Gastroesophageal sphincter (tissue), 4 donors: ENCODE measurements at places on chromosomes 7 and 10.

DNA sequence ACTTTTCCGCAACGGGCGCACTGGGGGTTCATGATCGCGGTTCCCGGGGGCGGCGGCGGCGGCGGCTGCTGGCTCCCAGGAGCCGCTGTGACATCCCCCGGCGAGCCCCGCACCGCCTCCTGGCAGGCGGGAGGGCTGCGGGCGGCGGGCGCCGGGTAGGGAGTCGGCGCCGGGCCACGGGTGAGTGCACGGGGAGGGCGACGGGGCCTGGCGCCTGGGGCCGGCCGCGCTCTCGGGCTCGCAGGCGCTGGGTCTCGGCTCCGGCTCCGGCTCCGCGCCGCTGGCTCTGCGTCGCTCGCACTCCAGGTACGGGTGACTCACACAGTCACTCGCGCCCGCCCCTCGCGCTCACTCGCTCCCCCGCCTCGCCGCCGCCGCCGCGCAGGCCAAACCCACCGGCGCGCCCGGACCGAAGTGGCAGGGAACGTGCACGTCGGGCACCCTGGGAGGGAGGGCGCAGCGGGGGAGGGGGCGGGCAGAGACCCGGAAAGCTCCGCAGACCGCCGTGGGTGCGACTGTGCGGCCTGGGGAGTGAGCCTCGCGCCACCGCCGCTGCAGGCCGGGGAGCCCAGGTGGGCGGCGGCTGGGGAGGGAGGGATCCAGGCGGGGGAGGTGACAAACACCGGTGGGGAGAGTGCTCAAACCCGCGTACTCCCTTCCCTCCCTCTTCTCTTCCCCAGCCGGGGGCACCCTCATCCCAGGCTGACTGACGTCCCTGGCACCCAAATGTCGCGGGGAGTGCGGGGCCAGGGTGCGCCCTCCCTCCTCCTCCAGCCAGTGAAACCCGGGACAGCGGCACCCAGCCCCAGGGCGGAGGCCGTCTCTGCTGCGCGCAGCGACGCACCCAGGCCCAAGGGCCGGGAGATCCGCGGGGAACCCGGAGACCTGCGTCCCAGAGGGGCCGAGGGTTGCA is 276.9 kb upstream of the NEBL start:
- H3K4me1 ChIP-seq = peaks cover 15% of the 10 kb centered on the region
- H3K4me3 ChIP-seq = peak overlapping the region; percentile 20
- peaks cover 60% of the 10 kb centered on the region for H3K27me3 ChIP-seq
- ATAC-seq = peak; percentile 52

DNA sequence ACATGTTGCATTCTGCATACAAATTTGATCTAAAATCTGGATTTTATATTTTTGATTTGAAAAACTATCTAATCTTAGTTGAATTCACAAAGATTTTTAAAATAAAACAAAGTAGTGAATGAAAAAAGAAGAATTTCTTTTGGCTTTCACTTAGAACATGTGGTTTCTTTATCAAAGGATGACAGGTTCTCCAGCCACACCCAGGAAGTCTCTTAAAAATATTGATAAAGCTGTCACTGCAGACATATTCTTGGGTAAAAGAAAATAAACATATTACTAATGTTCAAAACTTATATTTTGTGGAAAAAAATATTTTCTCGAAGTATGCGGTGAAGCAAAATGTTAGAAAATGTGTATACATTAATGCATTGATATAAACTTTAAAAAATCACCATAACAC is 44.3 kb downstream of the ARL4A start:
- no peak for ATAC-seq
- H3K4me1 ChIP-seq = no peaks in the 10 kb centered on the region
- H3K4me3 ChIP-seq = no peak overlapping the region
- H3K36me3 ChIP-seq = no peaks in the 10 kb centered on the region
- H3K27me3 ChIP-seq = no peaks in the 10 kb centered on the region

DNA sequence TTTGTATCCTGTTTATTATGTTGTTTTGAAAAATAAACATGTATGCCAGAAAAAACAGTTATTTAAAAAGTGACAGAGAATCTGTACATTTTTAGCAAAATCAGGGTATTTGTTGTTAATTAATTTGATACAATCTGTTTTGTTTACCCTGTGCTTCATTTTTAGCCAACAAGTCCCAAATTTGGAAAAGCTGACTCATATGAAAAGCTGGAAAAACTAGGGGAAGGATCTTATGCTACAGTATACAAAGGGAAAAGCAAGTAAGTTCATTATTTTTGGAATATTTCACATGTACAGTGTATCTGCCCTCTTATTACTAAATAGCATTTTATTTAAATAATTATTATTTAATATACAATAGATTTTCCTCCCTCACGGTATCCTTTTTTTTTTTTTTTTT is 151.4 kb downstream of the CDK14 start:
- no peaks in the 10 kb centered on the region for H3K27me3 ChIP-seq
- H3K4me3 ChIP-seq = no peak overlapping the region
- no peak for ATAC-seq

- H3K4me3 ChIP-seq = no peak overlapping the region
- no peaks in the 10 kb centered on the region for H3K36me3 ChIP-seq
Measured at GRCh38 chr10:85645926-85646711, 720.5 kb downstream of the GRID1 start.

GRCh38 chr10:24465891-24466818 is 257.2 kb downstream of the KIAA1217 start:
- no peak for ATAC-seq
- H3K27me3 ChIP-seq = no peaks in the 10 kb centered on the region
- no peaks in the 10 kb centered on the region for H3K4me1 ChIP-seq
- no peaks in the 10 kb centered on the region for H3K36me3 ChIP-seq

- no peak overlapping the region for H3K4me3 ChIP-seq
- ATAC-seq = no peak
- no peaks in the 10 kb centered on the region for H3K27me3 ChIP-seq
Measured at GRCh38 chr10:17668435-17669184, 24.7 kb downstream of the STAM start.

DNA sequence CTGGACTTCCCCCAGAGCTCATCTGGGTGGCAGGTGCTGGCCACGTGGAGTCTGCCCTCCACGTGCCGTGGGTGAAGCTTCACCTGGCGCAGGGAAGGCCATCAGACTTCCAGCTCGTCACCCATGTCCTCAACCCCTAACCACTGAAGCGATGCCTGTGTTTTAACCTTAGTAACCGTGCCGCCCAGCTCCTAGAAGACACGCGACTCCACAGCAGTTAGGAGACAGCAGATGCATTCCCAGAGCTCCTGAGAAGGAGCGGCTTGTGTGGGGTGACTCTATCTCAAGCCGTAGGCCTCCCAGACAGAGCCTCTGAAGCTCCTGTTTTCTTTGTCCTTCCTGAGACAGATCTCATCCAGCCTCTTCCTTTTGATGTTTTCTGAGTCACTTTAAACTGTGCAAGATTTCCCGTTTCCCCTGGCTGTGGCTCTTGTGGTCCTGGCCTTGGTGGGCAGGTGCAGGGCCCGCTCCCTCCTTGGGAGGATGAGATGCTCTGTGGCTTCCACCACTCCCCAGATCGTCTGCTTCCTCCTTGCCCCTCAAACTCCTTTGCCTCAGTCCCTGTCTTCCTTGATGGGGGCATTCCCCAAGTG is 41.4 kb upstream of the AP5Z1 start:
- H3K4me3 ChIP-seq = no peak overlapping the region
- H3K36me3 ChIP-seq = no peaks in the 10 kb centered on the region
- ATAC-seq = no peak
- no peak overlapping the region for H3K27ac ChIP-seq

- no peak for ATAC-seq
- no peaks in the 10 kb centered on the region for H3K36me3 ChIP-seq
- H3K27ac ChIP-seq = no peak overlapping the region
- H3K27me3 ChIP-seq = no peaks in the 10 kb centered on the region
Measured at GRCh38 chr10:21057989-21058388, 160.9 kb upstream of the NEBL start.

DNA sequence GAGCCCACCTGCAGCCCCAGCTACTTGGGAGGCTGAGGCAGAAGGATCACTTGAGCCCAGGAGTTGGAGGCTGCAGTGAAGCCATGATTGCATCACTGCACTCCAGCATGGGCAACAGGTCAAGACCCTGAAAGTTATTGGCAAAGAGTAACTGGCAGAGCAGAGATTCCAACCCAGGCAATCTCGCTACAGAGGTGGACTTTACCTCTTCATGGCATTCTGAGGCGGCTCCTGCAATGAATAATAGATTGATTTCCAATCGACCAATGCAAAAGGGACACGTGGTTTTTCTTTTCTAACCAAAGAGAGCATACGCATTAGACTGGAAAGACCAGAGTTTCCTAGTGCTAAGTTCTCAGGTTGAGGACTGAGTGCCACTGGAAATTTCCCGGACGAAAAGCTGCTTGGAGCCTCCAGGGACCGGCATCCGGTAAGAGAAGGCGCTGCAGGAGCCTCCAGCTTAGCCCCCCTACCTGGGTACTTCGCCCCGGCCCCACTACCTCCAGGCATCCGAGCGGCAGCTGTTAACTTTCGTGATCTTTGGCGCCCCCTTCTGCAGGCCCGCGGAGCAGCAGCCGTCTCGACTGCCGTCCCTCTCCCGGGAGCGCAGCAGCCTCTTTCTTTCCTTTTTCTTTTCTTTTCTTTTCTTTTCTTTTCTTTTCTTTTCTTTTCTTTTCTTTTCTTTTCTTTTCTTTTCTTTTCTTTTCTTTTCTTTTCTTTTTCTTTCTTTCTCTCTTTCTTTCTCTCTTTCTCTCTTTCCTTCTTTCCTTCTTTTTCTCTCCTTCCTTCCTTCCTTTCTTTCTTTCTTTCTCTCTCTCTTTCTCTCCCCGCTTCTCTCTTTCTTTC is 4.1 kb downstream of the MBLAC1 start:
- no peaks in the 10 kb centered on the region for H3K27me3 ChIP-seq
- no peak overlapping the region for H3K4me3 ChIP-seq
- H3K4me1 ChIP-seq = peaks cover 34% of the 10 kb centered on the region
- no peak for ATAC-seq
- H3K27ac ChIP-seq = no peak overlapping the region

DNA sequence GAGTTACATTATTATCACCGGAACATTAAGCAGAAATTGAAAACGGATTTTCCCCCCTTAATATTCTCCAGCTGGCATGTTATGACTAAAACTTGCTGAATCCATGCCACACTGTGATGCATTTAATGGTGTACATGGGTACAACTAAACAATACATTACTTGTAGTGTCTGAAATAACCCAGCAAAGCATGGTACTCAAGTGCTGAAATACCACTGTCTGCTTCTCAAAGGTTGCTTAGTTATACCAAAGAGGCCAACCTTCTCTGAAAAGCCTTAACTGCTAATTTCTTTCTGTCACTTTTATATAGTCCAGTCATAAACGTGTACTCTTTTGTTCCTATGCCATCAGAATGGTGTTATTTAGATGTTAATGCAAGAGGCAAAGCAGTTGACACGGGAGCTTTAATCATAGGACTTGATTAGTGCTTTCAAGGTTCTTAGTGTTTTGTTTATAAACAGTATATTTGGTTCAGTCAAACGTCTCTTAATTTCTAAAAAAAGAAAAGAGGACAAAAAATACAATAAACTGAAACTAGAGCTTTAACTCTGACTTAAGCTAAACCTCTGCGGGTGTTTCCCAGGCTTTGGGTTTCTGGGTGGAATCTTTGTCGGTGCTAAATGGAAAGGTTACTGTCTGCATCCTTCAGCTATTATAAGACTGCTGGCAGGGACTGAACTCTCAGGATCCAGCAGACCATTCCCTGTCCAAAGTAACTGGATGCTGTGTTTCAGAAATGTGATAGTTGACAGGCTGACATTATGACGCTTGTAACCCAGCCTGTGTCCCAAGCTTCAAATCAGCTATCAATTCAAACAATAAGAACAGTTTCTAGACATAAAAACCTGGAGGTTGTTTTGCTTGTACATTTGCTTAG is 202.6 kb downstream of the PPP1R3A start:
- no peaks in the 10 kb centered on the region for H3K27me3 ChIP-seq
- no peak overlapping the region for H3K4me3 ChIP-seq
- no peak for ATAC-seq
- H3K27ac ChIP-seq = peak overlapping the region; percentile 46
- no peaks in the 10 kb centered on the region for H3K36me3 ChIP-seq

- no peaks in the 10 kb centered on the region for H3K4me1 ChIP-seq
- H3K36me3 ChIP-seq = no peaks in the 10 kb centered on the region
- no peaks in the 10 kb centered on the region for H3K27me3 ChIP-seq
- no peak overlapping the region for H3K4me3 ChIP-seq
- ATAC-seq = no peak
Measured at GRCh38 chr7:137235434-137235833, 108.1 kb downstream of the PTN start.

DNA sequence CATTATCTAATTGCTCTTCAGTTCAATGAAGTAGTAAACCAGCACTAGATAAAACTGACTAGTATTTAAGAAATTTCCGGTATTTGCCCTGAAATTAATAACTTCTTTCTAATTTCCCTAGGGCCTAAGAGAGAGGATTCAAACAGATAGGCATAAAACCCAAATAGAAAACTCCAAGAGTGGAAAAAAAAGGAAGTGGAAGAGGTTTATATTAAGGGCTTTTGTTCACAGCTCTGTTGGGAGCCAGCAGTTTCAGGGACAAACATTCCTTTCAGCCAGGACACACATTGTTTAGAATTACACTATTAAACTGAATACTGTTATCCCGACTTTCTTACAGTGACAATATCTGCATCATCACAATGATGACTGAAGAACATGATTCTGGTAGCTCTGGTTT is 3.6 kb downstream of the ODAD2 start:
- no peaks in the 10 kb centered on the region for H3K36me3 ChIP-seq
- no peak overlapping the region for H3K27ac ChIP-seq
- H3K4me1 ChIP-seq = no peaks in the 10 kb centered on the region
- H3K4me3 ChIP-seq = no peak overlapping the region
- no peak for ATAC-seq

DNA sequence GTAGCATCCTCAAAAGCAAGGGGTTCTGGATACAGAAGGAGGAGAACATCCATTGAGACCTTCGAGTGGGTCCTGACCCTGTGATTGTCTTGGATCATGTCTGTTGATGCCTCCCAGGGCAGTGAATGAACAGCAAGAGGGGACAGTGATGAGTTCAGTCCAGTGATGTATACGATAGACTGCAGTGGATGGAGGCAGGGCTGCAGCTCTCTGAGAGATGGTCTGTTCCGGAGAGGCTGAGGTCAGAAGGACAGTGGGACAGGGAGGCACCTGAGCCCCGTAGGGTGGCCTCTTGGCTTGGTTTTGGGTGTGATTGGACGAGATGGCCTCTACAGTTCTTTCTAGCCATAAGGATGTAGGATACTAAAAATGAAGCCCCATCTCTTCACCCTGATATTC is 280.4 kb downstream of the CAMK1D start:
- H3K4me3 ChIP-seq = no peak overlapping the region
- ATAC-seq = no peak
- H3K4me1 ChIP-seq = no peaks in the 10 kb centered on the region
- no peaks in the 10 kb centered on the region for H3K36me3 ChIP-seq
